Progenitor cell of endocrine pancreas (in vitro differentiated cells): ENCODE measurements at places on chromosomes 3 and 15.

GRCh38 chr3:123353850-123354233, 95.0 kb downstream of the ADCY5 start:
- no peak for DNase-seq

- no peak for DNase-seq
Measured at GRCh38 chr15:41950489-41950888, 21.9 kb downstream of the EHD4 start.

DNA sequence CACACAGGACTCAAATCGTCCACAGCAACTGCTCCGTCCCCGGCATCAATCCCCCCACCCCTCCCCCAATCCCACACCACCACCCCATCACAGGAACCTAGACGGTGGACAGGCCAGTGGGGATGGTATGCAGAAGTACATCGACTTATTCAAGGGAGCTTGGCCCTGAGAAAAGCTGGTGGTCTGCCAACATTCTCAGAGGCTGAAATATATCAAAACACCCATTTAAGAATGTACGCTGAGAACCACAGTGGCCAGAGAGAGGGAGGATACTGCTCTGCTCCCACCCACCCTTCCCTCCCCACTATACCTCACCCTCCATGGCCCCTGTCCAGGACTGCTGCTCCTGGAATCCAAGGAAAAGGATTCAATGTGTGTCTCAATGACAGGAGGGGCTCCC, 12.4 kb upstream of the USP3 start:
- DNase-seq, result no peak

DNA sequence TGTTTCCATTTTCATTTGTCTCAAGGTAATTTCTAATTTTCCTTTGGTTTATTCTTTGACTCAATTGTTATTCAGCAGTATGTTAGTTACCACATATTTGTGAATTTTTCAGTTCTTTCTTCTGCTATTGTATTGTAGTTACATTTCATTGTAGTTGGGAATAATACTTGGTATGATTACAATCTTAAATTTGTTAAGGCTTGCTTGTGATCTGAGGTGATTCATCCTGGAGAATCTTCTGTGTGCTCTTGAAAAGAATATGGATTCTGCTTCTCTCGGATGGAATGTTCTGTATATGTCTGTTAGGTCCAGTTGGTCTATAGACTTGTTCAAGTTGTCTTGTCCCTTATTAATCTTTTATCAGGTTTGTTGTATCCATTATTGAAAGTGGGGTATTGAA, 63.4 kb upstream of the VEPH1 start:
- DNase-seq, result no peak

DNA sequence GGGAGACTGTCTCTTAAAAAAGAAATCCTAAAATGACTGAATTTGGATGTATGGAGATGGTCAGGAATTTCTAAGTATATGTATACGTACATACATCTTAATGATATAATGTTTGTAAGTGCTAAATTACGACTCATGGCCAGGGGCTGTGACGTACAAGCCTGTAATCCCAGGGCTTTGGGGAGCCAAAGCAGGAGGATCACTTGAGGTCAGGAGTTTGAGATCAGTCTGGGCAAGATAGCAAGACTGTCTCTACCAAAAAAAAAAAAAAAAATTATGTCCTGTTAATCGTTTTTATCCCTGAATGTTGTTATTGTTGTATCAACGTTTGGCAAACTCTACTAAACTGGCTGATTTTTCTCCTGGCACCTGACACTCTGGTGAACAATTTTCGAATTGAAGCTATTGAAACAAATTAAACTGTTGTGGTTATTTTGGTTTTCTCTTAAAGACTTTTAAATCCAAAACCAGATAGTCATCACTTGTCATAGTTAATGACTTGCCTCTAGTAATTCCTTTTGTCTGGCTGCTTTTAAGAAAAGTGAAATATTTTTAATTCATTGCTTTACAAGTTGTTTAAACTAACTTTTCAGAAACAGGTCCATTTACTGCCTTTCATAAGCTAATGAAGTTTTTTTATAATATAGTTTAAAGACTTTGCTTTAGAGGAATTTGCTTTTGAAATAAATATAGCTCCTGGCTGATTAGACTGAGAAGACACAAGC, 7.0 kb downstream of the MORF4L1 start:
- no peak for DNase-seq

DNA sequence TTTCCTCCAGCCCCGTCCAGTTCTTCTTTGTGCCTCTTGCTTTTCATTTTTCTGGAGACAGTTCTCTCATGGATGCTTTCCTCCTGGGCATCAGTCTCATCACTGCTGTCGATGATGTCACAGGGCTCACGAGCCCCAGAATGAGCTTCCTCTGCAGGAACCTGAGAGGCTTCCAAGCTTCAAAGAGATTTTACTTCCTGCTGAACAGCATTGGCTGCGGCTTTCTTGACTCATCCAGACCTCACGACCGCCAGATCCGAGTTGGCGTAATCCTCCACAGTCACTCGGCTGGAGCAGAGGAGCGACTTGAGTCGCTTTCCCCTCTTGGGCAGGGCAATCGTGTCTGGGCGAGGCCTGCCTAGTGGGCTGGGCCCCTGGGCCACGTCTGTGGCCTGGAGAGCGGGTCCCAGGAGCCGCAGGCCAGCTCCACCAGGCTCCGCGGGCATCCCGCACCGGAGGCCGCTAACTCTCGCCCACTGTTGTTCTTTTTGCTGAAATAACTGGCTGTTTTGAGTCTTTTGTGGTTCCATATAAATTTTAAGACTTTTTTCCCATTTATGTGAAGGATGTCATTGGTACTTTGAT, 20.8 kb upstream of the FAN1 start:
- DNase-seq, result no peak

DNA sequence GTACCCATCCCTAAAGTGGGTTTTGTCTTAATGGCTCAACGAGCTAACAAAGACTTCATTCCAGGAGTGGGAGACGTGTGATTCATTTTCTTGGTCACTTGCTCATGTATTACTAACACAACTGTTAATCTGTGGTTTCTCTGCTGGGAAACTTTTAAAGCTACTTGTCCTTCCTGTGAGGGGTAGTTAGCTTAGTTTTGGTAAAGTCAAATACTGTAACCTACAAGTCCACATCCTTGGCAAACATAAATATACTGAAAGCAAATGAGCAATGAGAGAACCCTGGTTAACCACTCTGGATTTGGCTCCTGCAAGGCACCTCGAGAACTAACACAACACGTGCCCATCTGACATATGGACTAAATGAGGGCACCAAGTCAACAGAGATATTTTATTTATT, 19.9 kb downstream of the NOX5 start:
- DNase-seq, result no peak

DNA sequence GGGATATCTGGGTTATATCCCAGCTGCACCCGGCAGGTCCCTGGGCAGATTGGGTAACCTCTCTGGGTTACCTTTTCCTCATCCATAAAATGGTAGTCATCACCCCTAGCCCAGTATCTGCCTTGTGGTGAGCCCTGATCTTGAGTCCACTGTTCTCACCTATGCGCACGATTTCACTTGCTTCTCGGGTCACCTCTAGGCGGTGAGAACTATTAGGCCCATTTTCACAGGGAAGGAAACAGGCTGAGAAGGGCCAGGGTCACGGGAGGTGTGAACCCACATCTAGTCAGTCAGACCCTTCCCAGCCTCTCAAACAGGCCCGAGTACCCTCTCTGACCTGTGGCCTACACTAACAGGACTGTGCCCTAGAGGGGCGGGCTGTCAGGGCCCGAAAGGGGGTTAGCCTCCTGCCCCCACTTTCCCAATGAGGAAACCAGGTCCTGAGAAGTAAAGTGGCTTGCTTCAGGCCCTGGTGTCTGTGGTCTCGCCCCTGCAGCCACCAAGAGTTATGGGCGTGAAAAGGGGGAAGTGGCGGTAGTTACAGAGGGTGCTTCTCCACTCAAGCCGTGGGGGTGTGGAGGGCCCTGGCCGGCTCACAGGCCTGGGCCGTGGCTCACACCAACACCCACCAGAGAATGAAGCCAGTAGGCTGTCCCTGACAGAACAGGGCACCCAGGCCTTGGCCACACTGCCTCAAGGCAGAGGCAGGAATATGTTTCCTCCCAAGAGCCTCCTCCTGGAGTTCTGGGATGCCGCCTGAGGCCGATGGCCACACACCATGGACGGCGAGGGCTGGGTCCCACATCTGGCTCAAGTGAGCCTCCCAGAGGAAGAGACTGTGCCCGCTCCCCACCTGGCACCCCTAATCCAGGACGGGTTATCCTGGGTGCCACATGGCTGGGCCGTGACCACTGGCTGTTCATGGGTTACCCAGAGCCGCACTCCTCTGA, 19.5 kb downstream of the PSTPIP1 start:
- no peak for DNase-seq

DNA sequence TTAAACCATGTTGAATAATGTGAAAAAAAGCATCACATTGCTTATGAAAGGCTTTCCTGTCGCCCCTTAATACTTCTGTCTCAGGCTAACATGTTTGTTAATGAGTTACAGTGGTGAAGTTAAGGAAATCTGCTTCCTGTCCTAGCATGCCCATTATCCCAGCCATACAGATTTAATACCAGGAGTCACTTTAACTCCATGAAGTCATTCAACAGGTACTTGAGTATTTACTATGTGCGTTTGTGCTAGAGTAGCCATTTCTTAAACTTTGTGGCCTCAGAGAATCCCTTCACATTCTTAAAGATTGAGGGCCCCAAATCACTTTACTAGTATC, 10.1 kb upstream of the SETD5 start:
- DNase-seq, result no peak

DNA sequence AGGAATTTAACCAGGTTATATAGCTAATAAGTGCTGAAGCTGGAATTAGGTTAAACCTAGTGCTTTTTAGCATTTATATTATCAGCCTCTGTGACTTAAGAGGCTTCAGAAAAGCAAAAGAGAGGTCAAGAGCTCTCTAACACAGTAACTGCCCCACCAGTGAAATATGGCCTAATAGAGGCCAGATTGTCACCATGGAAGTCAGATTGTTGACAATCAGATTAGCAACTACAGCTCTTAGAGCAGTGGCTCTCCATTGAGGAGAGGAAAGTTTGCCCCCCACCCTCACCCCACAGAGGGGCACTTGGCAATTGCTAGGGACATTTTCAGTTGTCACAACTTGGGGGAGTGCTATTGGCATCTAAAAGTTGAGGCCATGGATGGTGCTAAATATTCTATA, 23.3 kb upstream of the LMOD3 start:
- no peak for DNase-seq

DNA sequence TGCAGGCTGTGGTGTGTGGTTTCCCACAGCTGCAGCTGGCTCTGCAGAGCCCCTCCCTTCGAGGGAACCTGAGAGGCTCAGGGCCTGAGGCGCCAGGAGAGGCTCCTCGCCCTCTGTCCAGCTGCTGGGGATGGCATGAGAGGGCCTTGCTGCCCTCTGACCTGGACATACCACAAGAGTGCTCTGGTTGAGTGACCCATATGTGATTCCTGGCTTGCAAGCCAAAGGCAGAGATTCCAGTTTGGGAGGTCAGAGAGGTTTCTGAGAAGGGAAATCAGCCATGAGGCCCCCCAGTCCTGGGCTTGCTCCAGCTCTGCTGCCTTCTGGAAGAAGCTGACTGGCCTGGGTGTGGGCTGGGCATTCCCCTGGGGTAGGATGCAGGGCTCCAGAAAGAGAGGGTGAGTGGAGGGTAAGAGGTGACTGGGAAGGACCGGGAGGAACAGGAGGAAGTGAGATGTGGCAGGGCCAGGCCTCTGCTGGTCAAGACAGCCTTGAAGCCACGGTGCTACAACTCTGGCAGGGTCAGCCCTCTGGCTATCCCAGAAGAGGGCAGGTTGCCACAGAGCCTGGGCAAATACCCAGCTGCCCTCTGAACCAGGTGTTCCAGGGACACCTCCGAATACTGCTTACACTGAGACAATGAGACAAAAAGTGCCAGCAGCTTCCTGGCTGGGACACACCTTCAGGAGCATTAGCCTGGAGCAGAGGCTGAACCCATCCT, 16.0 kb upstream of the SRP14 start:
- DNase-seq, result no peak

DNA sequence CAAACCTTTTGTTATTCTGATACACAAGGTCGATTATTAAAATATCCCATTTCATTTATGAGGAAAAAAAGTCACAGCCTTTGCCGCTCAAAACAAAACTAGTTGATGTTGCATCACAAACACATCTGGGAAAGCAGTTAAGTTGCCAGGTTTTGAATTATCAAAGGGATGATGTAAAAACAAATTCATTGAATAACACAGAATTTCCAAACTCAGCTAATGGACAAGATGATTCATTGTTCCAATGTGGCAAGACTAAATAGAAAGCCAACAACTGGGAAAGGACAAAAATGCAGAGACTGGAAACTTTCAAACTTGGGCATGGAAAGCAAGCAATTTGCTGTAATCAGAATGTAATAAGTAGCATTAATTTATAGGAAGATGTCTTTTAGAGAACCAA, 610.0 kb upstream of the ZNF385D start:
- no peak for DNase-seq

DNA sequence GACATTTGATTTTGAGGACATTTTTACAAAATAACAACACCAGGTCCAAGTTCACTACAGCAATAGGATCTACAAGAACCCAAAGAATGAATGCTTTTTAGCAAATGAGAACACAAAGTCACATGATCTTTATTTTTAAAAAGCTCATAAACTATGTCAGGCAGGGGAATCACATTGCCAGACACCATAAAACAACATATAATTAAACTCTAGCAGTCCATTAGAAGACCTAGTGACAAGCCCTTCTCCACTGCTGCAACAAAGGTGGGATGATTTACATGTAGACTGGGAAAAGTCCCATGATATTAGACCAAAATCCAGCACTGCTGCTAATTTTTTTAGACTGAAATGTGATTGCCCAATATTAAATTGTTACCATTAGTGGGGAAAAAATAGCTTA, 92.6 kb downstream of the FHIT start:
- DNase-seq, result no peak

DNA sequence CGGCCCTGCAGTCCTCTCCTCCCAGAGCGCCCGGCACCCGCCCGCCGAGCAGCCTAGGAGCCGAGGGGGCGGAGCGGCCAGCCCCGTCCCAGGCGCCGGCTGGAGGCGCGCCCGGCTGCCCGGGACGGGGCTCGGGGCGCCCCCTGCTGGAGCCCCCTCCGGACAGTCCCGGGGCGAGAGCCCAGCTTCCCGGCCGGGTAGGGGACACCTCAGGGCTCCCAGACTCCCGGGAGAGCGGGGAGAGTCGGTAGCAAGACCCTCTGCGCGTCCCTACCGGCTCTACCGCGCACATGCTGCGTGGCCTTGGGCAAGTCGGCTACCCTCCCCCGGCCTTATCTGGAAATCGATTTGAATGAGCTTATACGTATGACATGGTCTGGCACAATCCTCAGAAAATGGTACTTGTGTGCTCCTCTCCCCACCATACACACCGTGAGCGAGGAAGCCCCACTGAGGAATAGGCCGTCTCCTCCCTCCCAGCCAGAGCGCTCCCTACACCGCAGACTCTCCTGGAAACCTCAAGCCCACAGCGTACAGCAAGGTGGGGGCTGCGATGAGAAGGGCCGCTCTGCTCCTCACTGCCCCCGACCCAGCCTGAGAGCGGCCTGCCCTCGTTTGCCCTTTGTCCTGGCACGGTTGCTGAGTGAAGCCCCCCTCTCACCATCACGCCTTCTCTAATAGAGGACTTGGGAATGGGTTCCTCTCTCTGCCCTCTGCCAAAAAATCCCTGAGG, at the start of gene DAPK2:
TSS of gene DAPK2 (minus strand) at position 65 of the 733 bp plus-strand sequence. CDS start 6,224 bp downstream, outside the sequence.
- peak; percentile 66 for DNase-seq
